NCI-H2171 (cell line): ENCODE measurements at places on chromosomes 16 and 17.
A peak's percentile ranks its signal among the peaks of the same experiment; 100 is the strongest.

- no peak for DNase-seq
These were observed 41.6 kb upstream of the METRNL start for GRCh38 chr17:83037874-83038165.

GRCh38 chr16:53129281-53130158 lies 74.7 kb downstream of the CHD9 start:
- DNase-seq: no peak

- no peak for DNase-seq
These were observed 75.1 kb downstream of the GRIN2A start for GRCh38 chr16:10107081-10107480.

DNA sequence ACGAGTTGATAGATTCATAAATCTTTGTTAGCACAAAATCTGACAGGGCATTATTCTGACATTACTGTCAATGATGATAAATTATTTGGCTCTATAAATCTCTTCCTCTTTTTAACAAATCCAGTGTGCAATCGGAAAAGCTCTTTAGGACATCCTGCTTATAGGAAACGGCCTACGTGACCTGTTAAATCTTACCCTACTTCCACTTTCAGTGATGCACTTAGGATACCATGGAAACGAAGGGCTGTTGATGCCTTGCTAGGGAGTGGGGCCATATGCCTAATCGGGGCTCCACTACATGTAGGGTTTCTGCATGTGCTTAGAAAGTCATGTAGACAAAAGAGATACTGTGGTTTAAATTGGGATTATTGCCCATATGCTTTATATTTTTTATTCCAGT lies 27.2 kb downstream of the ZNF594 start:
- no peak for DNase-seq

DNA sequence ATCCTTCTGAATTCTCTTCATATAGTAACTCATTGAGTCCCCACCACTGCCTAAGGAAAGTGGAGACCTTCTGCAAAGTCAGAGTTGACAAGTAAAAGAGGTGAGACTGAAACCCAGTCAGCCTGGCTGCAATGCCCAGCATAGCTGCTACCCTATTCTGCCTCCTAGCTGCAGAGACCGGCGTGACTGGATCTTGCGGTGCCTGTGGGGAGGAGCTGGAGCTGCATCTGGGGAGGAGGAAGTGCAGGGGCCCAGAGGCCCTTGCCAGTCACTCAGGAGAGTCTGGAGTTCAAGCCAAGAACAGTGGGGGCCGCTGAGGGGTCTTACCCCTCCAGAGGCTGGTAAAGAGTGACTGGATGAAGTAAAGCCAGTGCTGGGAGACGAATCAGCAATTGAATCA lies 35.0 kb upstream of the ZNF423 start:
- DNase-seq: no peak

- no peak for DNase-seq
These were observed 12.4 kb downstream of the RNF40 start for GRCh38 chr16:30774367-30775130.

DNA sequence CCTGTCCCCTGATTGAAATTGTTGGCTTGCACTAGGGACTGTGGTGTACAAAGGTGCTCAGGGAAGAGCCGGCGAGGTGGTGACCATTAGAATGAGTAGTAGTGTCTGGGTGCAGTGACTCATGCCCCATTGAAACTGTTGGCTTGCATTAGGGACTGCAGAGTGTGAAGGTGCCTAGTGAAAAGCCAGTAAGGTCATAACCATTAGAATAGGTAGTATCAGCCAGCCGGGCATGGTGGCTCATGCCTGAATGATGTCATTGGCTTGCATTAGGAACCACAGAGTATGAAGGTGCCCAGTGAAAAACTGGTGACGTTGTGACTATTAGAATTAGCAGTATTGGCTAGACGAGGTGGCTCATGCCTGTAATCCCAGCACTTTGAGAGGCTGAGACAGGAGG lies 78.9 kb downstream of the ABCC6 start:
- DNase-seq: no peak

GRCh38 chr17:7833795-7834541 lies at the start of gene KDM6B:
Gene KDM6B, plus strand, starts transcription at chr17:7834217. Its CDS starts 11,338 bp downstream, at chr17:7845555.
- peak; percentile 81 for DNase-seq

- DNase-seq: peak; percentile 31
These were observed 113.3 kb downstream of the IRF8 start for GRCh38 chr16:86012221-86012620.

DNA sequence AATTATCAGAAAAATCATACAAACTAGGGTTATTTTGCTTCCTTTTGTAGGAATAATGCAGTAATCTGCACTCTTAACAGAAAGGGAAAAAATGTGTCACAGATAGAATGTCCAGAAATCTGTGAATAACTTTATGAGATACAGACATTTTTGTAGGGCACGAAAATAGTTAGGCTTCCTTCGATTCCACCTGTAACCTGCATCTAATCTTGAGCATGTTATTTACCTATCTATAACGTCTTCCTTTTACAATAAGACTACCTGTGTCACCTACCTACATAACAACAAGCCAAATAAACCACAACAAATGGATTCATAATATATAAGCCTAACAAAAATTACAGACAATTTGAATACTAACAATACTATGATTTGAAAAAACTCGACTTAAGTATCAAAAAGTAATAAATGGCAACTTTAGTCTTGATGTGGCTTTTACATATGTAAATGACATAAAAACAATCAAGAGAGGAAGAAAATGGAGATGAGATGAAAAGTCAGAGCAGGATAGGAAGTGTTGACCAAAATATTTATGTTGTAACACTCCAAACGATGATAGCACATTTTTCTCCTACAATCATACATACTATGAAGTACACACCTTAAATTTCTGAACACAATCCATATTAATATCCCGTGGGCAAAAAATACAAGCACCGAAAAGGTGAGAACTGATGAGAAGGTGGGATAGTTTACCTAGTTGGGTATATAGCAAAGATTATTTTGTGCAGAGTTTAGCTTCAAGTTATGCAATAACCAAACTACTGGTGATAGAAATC lies 2.5 kb downstream of the STAT5B start:
- DNase-seq: no peak

DNA sequence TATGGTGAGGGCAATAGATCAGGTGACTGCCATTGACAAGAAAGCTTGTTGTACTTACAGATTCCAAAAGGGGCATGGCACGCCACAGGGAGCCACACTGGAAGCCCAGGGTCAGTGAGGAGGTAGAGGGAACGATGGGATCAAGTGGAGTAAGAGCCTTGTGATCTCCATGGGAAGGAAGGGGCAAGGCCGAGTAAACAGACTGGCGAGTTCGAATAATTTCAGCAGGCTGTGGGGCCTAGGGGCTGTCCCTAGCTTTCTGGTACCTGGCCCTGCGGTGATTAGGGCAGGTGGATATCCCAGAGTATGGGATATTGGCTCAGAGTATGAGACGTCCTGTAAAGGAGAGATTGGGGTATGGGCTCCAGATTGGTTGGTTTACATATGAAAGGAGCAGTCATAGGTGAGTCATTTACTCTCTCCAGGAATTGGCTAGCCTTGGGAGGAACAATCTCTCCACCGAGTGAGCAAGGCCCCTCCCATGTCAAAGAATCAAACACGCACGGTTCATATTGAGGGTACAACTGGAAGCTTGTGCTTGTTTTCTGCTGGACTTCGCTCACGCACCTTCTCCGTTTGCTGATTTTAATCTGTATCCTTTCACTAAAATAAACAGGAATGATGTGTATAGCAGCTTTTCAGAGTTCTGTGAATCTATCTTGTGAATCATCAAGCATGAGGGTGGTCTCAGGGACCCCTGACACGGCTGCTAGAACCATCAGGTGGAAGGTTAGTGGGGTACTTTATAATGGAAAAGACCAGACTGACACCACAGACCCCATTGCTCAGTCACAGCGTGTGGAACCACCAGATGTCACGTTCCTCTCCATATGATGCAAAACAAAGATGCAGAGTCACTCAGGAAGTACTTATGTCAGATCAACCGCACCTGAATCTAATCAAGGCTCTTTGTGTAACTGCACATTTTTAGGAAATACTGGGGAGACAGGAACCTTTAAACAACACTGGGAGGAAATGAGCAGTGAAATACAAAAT lies 27.9 kb downstream of the GABARAPL2 start:
- peak; percentile 43 for DNase-seq

GRCh38 chr16:2497116-2497630 lies 16.6 kb upstream of the ATP6V0C start:
- peak; percentile 82 for DNase-seq

GRCh38 chr16:47886631-47887415 lies 269.0 kb downstream of the ABCC12 start:
- no peak for DNase-seq

- no peak for DNase-seq
These were observed 86.9 kb downstream of the NDEL1 start for GRCh38 chr17:8522577-8522976.

GRCh38 chr16:1491327-1491726 lies 1.8 kb upstream of the TELO2 start:
- DNase-seq: no peak

DNA sequence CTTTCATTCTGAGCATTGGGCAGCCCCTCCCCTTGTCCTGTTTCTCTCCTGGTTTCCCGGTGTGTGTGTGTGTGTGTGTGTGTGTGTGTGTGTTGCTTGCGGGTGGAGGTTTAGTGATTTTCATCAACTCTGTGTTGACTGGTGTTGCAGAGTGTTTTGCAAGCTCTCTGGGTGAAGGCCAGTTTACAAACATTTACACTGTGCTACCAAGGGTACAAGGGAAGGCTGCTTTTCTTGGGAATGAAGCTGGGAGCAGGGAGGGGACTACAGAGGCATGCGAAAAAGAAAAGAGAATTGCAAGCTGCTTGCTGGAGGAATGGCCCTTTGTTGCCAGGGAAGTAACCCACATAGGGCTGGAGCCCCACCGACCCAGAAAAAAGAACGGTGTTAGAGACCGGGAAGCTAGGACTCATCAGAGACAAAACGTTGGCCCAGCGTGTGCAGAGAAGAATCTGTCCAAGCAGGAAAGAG lies 29.6 kb downstream of the HS3ST3B1 start:
- DNase-seq: no peak

DNA sequence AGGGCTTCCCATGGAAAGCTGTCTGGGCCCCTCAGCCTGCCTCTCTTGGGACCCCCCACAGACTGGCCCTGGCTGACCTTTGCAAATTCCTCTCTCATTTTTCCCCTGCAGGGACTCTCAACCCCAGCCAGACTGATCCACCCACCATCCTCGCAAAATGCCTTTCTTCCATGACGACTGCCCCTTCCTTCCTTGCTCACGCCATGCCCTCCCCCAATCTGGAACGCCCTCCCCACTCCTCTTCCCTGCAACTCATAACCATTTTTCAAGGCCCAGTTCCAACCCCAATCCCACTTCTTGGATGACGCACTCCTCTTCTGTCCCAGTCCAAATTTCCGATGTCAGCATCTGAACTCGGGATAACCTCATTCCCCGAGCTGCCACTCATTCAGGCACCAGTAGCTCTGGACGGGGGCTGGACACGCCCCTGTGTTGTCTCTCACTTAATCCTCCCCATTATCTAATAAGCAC lies 1.3 kb upstream of the DNAI2 start:
- no peak for DNase-seq

GRCh38 chr16:35795361-35796029 lies 2336.1 kb downstream of the TP53TG3F start:
- DNase-seq: peak; percentile 74

DNA sequence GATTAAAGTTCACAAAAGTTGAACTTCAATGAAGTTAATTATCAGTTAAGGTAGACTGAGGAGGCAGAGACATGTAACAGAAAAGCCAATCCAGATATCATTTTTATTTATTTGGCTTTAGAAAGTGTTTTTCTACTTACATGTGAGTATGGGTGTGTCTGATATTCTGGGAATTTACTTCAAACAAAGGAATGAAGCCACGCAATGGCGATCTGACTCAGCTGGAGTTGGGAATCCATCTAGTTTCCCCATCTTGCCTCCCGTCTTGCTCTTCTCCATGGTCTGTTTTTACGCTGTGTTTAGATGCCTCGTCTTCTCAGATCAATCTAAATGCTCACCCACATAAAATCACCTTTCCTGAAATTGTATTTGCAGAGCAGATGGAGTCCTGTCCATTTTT lies 1.7 kb upstream of the KCNJ16 start:
- DNase-seq: no peak

- DNase-seq: peak; percentile 43
These were observed 34.8 kb downstream of the CBFA2T3 start for GRCh38 chr16:88941913-88942909.

- DNase-seq: no peak
These were observed 21.9 kb downstream of the ELAC2 start for GRCh38 chr17:12995896-12996295.

GRCh38 chr16:48124266-48124665 lies 31.5 kb downstream of the ABCC12 start:
- no peak for DNase-seq

DNA sequence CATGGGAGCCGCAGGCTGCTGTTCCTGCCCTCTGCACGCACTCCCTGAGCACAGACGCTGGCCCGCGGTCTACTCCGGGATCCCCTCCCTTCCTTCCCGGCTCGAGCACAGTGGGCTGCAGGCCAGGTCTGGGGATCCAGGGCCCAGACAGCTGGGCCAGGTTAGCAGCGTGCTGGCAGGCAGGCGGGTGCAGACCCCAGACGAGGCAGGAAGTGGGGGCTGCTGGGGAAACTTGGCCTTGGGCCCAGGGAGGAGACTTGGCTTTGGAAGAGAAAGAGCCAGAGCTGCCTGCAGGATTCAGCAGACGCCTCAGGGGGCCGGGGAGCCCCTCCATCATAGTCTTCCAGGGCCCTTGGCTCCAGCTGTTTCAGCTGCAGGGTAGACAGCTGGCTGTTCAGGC lies 30.2 kb upstream of the ABCC3 start:
- DNase-seq: peak; percentile 82

DNA sequence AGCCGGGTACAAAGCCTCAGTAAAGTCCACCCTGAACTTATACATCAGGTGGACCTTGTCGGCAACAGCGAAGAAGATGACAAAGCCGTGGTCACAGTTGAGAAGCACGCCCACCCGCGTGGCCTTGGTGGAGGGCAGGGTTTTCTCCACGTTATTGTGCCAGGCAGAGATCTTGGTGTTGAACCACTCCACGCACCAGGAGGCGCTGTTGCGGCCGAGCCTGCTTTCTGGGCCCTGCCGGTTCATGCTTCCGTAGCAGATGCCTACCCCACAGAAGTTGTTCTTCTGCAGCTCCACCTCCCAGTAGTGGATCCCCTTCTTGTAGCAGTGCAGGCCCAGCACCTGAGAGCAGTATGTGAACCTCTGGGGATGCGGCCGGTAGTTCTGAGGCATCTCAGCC lies 22.1 kb downstream of the TRIM25 start:
- no peak for DNase-seq

- no peak for DNase-seq
These were observed 5.1 kb downstream of the FANCA start for GRCh38 chr16:89811321-89811720.

GRCh38 chr16:1036726-1037393 lies 35.7 kb upstream of the SSTR5 start:
- no peak for DNase-seq

- no peak for DNase-seq
These were observed 347.5 kb upstream of the TNRC6C start for GRCh38 chr17:77610972-77611521.

GRCh38 chr17:45436625-45437464 lies 4.2 kb upstream of the ARHGAP27 start:
- no peak for DNase-seq

GRCh38 chr17:10033449-10033848 lies 128.4 kb upstream of the RCVRN start:
- DNase-seq: no peak
